ENCODE measurements at places on chromosomes 7 and 10. TPM values are rescaled to one million over a fixed set of nuclear protein-coding genes. Genes with fewer than 3 reads are reported as not detected.

- H3K27me3 ChIP-seq = no peaks in the 10 kb centered on the region
- no peak for DNase-seq
- no peak overlapping the region for H3K4me3 ChIP-seq
- H3K36me3 ChIP-seq = peaks cover 5% of the 10 kb centered on the region
These were observed 39.8 kb downstream of the GBF1 start for GRCh38 chr10:102285133-102285532.

GRCh38 chr10:44049301-44050015, 335.4 kb downstream of the CXCL12 start:
- no peak overlapping the region for H3K27ac ChIP-seq
- H3K36me3 ChIP-seq = no peaks in the 10 kb centered on the region
- no peak overlapping the region for H3K4me3 ChIP-seq
- H3K4me1 ChIP-seq = peaks cover 4% of the 10 kb centered on the region

- no peak overlapping the region for H3K27ac ChIP-seq
- H3K4me3 ChIP-seq = no peak overlapping the region
- H3K36me3 ChIP-seq = no peaks in the 10 kb centered on the region
These were observed 43.1 kb upstream of the ADRB1 start for GRCh38 chr10:114000457-114001010.

GNG11 gene
- total RNA-seq = not detected

DNA sequence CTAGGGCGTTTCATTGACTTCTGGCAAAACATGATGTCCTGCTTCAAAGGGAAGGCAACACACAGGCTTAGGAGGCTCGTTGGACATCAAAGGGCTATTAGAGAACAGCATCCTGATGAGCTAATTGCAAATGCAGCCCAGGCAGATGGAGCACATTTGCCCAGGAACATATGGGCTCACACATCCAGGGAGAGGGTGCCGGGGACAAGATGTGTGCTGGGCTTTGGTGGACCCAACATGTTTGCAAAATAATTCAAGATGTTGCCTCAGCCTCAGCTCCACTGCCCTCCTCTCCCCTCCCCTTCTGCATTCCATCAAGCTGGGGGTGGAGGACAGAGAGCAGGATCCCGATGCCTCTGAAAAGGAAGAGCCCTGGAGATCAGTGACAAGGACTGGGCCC, 217.1 kb upstream of the ZMIZ1 start:
- no peaks in the 10 kb centered on the region for H3K27me3 ChIP-seq
- H3K27ac ChIP-seq = no peak overlapping the region
- H3K4me3 ChIP-seq = no peak overlapping the region
- no peaks in the 10 kb centered on the region for H3K36me3 ChIP-seq
- no peak for DNase-seq
- H3K4me1 ChIP-seq = no peaks in the 10 kb centered on the region

DNA sequence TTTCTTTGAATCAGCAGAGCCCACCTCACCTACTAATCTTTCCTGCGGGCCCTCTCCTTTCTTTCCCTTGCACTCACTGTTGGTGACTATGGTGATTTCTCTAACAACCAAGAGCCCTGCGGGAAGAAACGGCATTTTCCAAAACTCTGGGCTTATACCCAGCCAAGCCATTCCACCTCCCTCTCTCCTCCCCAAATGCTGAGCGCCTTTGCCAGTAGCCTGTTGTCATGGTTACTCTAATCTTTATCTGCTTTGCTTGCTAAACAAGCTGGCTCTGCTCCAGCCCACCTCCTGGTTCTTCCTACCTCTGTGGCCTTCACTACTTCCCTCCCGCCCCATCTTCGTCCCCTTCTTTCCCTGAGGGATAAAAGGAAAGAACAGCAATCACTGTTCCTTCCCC, 86.7 kb downstream of the DGKI start:
- no peaks in the 10 kb centered on the region for H3K36me3 ChIP-seq
- H3K4me1 ChIP-seq = no peaks in the 10 kb centered on the region
- no peak for DNase-seq
- H3K4me3 ChIP-seq = no peak overlapping the region
